ENCODE measurements at places on chromosomes 6 and 20.

DNA sequence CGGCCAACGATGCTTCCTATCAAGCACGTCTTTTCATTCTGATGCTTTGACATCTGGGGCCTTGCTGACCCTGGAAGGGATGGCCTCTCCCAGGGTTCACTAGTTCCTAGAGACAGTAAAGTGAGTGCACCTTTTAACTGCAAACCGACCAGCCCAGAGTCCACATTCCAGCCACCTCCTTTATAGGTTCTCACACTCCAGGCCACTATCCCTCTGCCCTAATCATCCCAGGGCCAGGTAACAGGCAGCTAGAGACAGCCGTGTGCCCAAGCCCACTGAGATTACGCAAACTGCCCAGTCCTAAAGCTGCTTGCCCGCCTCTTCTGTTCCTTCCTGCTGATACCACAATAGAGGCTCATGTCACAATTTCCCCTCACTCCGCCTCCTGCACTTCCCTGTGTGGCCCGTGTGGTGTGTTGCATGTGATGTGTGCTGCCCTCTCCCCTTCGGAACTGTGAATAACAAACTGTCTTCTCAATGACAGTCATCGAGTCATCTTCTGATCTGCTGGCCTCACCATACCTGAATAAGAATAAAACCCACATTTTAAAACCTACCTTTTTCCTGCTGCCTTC is 123.7 kb upstream of the EXOC2 start:
- no peak for DNase-seq

- no peak for DNase-seq
Observed at GRCh38 chr6:94272327-94272726, 853.0 kb upstream of the EPHA7 start.

GRCh38 chr20:33659341-33660034 is 2.6 kb upstream of the C20orf144 start:
- no peak for DNase-seq

- no peak for DNase-seq
Observed at GRCh38 chr6:20211037-20211940, 980 bp downstream of the MBOAT1 start.

DNA sequence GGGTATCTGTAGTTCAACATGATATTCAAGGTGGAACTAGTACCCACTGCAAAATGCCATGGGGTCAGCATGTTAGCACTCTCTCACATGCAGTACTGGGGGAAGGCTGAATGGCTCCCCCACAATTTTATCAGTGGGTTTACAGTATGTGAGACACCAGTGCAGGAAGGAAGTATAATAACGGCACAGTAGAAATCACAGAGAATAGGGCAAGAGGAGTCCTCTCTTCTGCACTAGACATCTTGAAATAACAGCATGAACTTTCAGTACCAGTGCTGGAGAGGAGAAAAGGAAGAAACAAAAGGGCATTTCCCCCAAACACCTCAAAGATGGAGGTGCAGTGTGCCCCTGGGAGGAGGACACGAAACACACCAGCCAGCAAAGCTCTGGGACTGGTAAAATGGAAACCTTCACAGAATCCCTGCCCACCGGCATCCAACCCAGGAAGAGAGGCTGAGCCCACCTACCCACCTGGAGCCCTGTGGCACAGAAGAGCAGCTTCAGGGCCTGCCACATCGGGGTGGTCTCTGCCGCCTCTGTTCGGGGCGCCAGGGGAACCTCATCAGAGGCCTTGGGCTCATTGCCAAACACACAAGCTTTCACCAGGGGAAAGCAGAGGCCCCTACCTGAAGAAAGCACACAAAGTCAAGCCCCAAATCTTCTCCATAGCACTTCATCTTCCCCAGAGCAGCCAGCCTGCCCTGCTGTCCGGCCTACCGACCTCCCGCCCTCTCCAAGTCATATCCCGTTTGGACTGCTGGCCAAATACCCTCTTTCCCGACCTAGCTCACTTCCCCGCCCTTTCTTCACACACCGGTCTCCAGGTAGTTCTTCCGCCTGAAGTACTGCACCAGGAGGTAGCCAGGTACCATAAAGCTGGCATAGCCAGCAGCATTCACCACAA is 1.2 kb downstream of the SLC35B2 start:
- DNase-seq: no peak

- DNase-seq: no peak
Observed at GRCh38 chr20:50813801-50814200, 18.9 kb downstream of the BCAS4 start.

GRCh38 chr20:51959066-51959542 is 156.8 kb upstream of the SALL4 start:
- DNase-seq: no peak

DNA sequence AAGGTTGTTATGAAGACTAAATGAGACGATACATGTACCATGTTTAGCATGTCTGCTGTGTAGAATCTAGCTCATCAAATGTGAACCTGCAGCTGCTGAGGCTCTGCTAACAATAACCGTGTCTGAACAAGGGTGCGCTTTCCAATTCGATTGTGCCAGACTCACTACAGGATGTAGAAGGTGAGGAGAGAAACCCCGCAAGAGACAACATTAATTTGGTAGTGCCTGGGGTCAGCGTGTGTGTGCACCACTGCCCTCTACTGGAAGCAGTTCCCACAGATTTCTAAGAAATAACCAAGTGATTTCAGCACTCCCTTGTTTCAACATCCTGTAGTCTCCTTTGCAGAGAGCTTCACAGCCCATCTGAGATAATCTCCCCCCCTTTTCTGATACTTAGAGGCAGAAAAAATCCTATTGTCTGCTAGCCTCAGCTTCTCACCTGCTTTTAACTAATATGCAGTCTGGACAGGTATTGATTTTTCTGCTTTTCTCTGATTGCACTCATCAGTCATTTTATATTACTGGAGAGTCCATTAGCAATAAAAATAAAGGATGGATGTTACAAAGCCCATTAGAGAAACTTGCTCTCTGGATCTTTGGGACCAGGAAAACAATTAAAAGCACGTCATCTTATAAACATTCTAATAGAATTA is 96.7 kb upstream of the BACH2 start:
- peak; percentile 46 for DNase-seq

- DNase-seq: peak; percentile 51
Observed at GRCh38 chr6:41723530-41724227, 11.7 kb downstream of the TFEB start.

GRCh38 chr6:138161338-138162110 is at the start of gene ARFGEF3:
TSS of gene ARFGEF3 (plus strand) at chr6:138161939. CDS start at chr6:138162087, 148 bp downstream.
- no peak for DNase-seq

GRCh38 chr6:70166088-70166958 is 136.6 kb downstream of the COL9A1 start:
- peak; percentile 14 for DNase-seq

- DNase-seq: no peak
Observed at GRCh38 chr6:155270561-155271091, 6.8 kb downstream of the CLDN20 start.

DNA sequence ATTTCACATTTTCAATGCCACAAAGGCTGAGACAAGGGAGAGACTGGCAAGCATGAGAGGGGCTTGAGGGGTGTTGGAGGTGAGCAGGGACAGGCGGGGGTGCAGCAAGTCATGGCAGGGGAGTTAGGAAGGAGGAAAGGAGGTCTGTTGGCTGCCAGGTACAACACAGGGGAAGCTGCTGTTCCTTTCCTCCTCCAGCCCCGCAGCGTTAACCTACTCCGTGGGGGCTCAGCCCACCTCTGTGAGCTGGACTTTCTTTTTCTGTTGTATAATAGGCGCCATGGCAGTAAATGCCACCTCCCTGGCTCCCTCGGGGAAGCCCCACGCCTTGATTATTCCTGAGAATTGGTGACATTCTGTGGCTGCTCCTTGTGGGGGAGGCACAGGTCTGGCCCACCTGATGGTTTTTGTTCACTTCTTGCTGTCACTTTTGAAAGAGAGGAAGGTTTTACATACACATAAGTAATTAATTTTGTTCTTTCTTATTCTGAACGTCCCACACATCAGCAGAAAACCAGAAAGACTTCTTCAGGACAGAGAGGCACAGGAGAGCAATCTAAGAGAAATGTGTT is 293.2 kb downstream of the TSHZ2 start:
- DNase-seq: no peak

GRCh38 chr6:11439017-11439420 is 98.5 kb upstream of the TMEM170B start:
- no peak for DNase-seq

DNA sequence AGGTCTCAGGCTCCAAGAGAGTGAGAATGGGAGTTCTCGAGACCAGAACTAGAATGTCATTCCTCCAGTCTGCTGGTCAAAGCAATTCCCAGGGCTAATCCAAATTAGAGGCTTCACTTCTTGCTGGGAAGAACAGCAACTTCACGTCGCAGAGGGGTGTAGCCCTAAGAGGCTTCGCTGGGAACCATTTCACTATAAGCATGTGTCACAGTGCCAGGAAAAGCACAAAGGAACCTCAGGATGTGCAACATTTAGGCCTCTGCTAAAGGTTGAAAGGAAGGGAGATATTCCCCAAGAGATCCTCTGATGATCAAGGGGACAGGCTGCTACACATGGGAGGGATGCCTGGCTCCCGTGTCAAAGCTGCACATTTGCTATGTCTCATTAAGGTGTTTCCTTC is 35.9 kb upstream of the NXT1 start:
- DNase-seq: no peak

DNA sequence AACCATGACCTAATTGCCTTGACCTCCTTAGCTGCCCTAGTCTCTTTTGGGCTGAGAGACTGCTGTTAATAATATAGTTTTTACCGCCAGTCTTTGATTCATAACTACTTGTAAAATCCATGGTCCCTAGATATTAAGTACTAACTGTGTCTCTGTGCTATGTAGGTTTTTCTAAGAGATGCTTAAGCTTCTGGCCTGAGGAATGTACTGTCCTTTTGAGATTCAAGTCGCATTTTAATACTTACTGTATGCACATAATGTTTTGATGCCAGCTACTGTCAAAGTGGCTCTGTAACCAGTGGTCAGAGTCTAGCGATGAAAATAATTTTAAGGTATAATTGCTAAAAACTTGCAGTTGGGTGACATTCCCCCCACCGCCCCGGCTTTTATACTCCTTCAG is 2.1 kb downstream of the AKAP12 start:
- no peak for DNase-seq

DNA sequence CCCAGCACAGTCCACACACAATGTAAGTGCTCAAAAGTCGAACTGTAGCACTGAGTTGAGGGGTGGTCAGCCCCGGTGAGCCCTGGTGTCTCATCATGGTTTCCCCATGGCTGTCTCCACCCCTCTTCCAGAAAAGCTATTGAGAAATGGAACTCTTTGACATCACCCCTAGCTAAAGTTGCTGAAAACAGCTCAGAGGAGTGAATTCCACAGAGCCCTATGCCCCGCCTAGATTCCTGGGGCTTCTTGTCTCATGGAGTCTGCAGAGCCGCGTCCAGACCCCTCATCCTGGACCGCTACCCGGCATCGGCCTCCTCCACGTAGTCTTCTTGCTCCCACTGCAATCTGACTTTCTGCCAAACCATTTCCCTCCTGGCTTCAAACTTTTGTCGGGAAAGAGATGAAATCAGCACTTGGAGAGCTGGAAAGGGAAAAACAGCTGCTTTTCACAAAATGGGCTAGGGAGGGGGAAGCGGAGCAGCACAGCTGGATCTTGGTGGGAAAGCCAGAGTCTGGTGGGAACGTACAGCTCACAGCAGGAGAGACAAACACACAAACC is 132.2 kb downstream of the SNX5 start:
- DNase-seq: peak; percentile 71

GRCh38 chr20:44942264-44942973 is 17.8 kb downstream of the TOMM34 start:
- no peak for DNase-seq

GRCh38 chr20:4722993-4723392 is 1.3 kb downstream of the PRND start:
- no peak for DNase-seq

- no peak for DNase-seq
Observed at GRCh38 chr6:27148404-27148795, 99.1 kb upstream of the PRSS16 start.

GRCh38 chr6:3811191-3811590 is 38.0 kb upstream of the FAM50B start:
- no peak for DNase-seq

DNA sequence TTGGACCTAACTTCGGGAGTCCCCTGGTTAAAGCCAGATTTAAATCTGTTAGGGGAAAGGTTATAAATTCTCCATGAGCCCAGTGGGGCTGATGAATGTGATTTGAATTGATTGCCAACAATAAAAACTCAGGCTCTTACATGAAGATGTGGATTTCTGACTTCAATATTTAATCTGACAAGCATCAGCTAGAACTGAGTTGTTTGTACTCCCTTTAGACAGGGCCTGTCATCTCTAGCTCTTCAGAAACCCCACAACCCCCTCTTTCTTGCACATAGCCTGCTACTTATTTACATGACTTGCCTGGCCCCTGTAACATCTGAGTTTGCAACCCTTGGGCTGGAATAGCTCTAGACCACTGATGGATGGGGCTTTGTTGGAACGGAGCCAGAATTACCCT is 191.6 kb upstream of the PLCB4 start:
- no peak for DNase-seq

DNA sequence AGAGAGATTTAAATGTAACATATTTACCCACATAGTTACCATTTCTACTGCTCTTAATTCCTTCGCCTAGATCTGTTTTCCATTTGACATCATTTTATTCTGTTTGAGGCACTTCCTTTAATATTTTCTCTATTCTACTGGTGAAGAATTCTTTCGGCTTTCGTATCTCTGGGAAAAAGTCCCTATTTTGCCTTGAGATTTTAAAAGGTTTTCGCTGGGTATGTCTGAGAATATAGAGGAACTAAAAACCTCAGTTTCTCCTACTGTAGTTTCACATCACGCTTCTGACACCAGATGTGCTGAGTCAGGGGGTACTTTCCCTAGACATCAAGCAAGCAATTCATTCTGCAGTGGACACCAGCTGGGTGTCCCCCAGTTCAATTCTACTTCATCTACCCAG is 61.7 kb downstream of the E2F3 start:
- no peak for DNase-seq

DNA sequence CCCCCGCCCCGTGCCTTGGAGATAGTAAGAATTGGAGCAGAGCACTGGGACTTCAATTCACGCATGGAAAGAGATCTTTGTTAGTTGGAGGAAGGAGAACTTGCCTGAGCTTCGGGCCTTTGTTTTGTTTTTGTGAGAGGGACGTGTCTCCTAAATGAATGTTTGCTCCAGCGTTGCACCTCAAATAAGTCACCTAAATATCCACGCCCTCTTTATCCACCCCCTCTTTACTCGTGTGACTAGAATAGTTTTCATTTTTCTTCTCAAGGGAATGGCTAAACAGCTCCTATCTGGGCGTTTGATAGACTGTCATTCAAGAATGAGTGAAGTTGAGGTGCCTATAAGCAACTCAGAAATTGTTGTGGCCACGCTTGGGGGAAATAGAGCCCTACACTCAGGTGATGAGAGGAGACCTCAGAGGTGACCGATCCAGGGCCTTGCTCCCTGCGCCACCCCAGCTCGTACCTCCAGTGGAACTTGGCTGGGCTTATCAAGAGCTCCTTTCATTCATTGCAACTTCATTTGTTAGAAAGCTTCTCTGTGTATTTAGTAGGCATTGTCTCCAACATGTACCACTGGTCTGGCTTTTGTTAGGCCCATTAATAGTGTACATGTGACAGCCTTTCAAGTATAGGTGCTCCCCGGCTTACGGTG is 861 bp downstream of the PCMTD2 start:
- no peak for DNase-seq

GRCh38 chr20:51789434-51789833 is 12.9 kb downstream of the SALL4 start:
- DNase-seq: no peak

- DNase-seq: no peak
Observed at GRCh38 chr6:168400037-168400436, 40.9 kb upstream of the SMOC2 start.

All from fibroblast of the conjunctiva (primary cell).